Fibroblast of skin of scalp (primary cell): ENCODE measurements at places on chromosomes 16 and 17.

GRCh38 chr17:78973196-78973595 is 6.5 kb downstream of the LGALS3BP start:
- peak; percentile 31 for DNase-seq

DNA sequence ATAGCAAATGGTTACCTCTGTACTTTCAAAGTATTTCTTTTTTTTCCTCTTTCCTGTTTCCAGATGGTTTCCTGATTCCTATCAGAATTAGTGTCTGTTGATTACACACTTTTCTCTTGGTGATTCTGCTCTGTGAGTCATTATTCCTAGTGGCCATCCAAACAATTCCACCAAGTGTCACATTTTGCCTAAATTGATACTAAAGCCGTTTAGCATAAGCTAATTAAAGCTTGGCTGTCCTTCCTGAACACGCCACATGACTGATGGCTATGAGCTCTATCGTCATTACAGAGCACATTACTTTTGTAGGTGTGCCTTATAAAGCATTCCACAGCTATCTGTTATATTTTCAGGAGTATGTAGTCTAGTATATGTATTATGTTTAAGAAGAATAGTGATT is 671.2 kb downstream of the CDH8 start:
- no peak for DNase-seq

DNA sequence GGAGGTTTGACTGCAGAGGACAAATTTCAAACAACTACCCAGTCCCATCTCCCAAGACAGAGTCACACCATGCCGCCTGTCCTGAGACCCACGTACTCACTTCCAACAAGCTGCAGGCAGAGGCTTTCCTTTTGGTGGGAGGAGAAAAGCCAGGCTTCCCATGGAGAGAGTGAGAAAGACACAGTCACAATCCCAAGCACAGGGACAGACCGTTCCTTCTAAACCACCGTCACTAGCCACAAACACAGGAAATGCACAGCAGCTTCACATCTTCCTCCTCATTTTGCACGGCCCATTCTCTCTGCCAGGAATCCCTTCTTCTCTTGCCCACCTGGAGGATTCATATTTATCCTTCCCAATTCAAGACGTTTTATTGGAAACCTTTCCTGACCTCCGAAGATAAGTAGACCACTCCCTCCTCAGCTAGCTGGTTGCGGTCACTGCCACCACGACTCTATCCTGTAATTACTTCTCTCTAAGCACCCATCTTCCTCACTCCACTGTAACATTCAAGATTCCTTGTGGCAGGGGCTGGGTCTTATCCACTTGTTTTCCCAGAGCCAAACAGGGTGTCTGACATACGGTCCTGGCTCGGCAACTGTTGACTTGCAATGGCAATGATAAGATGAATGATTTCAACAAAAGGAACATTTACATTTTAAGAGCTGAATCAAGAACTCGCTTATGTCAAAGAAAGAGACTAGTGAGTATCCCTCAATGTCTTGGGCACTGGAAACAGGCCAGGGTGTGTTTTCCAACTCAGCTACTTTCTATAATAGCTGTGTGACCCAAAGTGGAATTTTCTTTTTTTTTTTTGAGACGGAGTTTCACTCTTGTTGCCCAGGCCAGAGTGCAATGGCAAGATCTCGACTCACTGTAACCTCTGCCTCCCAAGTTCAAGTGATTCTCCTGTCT is 87.6 kb downstream of the XYLT1 start:
- no peak for DNase-seq

- DNase-seq, result no peak
Observed at GRCh38 chr17:51682115-51682514, 421.8 kb downstream of the UTP18 start.

DNA sequence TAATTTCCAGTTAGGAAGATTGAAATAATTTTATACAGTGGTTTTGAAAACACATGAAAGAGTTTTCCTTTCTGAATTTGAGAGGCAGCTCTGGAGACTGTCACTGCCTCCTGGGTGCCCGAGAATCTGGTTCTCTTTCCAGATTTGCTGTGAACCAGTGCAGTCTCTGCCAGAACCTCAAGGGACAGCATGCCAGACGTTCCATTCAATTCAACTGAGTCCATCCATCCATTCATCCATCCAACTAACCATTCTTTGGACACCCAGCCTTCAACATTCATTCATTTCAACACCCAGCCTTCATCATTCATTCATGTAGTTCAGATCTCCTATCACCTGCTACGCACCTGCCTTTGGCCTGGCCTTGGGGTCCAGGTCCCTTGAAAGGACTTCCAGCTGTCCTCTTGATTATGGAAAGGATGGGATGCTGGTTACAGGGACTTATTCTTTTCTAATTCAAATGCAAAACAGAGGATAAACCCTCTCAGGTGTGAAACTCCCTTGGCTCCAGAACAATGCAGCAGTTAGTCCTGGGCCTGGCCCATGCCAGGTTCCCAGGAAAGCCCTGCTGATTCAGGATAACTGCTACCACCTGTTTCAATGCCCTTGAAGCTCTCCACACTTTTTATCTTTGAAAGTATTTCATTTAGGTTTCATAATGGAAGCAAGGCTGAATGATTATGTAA is 68.7 kb downstream of the WSCD1 start:
- DNase-seq, result no peak

DNA sequence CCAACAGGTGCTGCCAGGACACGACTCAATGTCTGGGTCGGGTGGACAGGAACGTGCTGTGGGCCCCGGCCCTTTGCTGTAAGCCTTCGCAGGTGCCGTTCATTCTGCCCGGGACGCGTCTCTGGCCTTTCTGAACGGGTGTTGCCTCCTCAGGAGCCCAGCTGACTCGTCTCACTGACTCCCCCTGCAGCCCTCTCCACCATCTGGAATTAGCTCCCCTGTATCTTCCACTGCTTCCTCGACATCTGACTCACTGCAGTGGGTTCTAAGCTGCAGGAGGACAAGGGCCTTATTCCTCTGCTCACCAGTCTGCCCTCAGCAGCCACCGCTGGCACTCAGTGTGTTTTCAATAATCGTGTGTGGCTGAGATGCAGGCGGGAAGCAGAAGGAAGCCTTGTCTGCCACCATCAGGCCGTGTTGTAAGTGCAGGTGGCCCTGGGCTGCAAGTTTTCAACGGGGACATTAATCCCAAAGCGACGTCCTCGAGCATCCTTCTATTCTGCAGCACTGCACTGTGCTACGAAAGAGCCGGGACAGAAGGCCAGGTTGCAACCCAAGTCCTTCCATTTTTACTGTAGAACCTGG is 256.2 kb downstream of the FOXL1 start:
- peak; percentile 90 for DNase-seq

GRCh38 chr16:22219389-22220068 is 13.5 kb downstream of the EEF2K start:
- no peak for DNase-seq

GRCh38 chr16:1357906-1358566 is 6.3 kb downstream of the GNPTG start:
- no peak for DNase-seq

- DNase-seq, result no peak
Observed at GRCh38 chr17:78592991-78593329, 15.8 kb upstream of the DNAH17 start.
